ENCODE measurements at places on chromosomes 4 and X.

DNA sequence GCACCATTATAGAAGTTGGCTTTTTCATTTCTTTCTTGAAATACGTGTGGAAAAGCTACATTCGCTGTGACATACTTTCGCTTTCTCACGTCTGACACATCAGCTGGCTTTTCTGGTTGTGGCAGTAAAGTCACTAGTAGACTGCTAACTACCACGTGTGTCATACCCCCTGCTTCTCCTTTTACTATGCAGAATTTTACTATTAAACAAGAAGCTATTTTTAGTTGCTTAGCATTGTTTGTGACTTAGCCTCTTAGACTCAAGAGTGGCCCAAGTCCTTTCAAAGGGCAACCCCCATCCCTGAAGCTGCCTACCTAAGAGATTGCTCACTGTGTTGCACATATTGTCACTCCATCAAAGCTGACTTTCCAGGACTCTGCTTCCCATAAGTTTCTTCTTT is 2.1 kb upstream of the IL2 start:
- DNase-seq, result no peak

GRCh38 chr4:71533121-71533520 is 194.3 kb downstream of the SLC4A4 start:
- DNase-seq, result no peak

DNA sequence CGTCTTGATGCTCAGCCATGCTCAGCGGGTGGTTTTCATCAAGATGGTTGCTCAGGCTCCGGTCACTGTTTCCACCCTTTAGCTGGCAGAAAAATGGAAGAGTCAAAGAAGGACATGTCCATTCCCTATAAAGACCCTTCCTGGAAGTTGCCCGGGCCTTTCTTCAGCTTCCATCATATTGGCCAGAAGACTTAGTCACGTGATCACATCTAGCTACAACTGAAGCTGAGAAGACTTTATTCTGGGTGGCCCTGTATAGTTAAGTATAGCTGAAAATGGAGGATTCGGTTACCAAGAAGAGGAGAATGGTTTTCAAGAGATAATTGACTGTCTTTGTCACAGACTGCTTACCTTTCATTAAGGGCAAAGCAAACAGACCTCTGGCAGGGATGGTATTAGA is 296.7 kb upstream of the CASK start:
- DNase-seq, result no peak

GRCh38 chrX:13742397-13743176 is 8.0 kb downstream of the OFD1 start:
- no peak for DNase-seq

DNA sequence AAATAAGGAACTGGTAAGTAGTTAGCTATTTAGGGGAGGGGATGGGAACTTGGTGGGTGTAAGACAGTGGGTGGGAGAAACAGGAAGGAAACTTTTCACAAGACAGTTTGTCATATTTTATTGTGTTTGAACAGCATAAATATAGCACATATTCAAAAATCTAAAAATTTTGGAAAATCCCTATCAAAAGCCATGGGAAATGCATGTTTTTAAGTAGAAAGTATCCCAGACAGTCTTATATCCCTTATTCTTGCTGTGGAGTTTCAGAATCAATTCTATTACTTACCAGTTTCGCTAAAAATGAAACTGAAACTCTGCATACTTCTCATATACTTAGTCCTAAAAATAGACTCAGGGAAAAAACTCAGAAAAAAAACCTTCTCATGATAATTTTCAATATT is 22.3 kb upstream of the RASGEF1B start:
- no peak for DNase-seq

All from amniotic stem cell (primary cell).